ENCODE measurements at places on chromosomes 6 and 20. TPM values are rescaled to one million over a fixed set of nuclear protein-coding genes. Genes with fewer than 3 reads are reported as not detected.

Gene SLC26A8
- 0.11 TPM for total RNA-seq

Gene BPIFA3
- total RNA-seq, result not detected

Gene HUS1B
- 2.2 TPM for total RNA-seq

Gene MYLK2
- total RNA-seq, result 1.7 TPM

Gene WFDC2
- not detected for total RNA-seq

Data from urinary bladder (tissue), 4 donors.